ENCODE measurements at places on chromosomes 5 and 9.

GRCh38 chr9:129259375-129259774, 81.3 kb upstream of the IER5L start:
- no peak for DNase-seq

GRCh38 chr9:17837965-17838364, 259.1 kb downstream of the SH3GL2 start:
- no peak for DNase-seq

DNA sequence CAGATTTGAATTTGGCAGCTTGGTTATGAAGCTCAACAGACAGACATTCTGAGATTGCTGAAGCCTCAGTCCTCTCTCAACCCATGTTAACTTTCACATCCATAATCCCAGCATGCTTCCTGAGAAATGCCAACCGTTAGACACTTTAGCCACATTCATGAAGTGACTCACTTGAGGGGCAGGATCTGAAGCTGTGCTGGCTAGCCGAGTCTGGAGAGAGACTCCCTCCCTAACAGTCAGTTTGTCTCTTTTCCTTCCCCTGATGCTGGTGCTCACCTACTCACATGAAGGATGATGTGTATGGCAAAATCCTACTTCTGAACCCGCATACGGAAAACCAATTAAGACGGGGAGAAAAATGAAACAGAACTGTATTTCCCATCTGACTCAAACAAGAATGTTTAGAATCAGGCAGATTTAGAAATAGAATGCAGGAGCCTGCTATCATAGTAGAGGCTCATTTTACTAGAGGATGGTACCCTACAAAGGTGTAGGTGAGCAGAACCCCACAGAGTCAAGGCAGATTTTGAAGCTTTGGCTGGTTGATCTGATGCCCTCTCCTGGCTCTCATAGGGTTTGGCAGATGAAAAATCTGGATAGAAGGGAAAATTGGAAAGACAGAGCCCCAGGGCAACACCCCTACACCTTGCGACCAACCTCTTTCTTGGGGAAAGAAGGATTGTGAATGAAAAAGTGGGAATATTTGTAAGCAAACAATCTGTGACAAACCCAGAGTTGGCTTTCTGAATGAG, 150.9 kb upstream of the LHFPL2 start:
- DNase-seq: no peak

DNA sequence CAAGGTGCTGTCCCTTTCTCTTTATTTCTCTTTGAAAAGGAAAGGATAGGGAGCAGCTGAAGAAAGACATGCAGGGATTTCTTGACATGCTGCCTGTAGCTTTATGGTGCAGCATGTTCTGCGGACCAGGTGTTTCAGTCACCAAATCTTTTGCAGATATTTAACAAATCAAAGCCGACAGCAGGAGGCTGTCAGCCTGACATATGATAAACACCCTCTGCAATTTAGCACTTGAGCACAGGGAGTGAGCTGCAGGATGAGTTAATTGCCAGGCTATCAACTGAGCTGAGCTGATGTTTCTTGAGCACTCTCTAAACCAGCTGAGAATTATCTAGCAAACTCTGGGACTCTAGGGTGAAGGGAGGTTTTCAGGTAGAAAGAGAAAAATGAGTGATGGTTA, 212.8 kb upstream of the ATP10B start:
- no peak for DNase-seq

GRCh38 chr5:103315455-103315854, 56.9 kb downstream of the MACIR start:
- DNase-seq: no peak

DNA sequence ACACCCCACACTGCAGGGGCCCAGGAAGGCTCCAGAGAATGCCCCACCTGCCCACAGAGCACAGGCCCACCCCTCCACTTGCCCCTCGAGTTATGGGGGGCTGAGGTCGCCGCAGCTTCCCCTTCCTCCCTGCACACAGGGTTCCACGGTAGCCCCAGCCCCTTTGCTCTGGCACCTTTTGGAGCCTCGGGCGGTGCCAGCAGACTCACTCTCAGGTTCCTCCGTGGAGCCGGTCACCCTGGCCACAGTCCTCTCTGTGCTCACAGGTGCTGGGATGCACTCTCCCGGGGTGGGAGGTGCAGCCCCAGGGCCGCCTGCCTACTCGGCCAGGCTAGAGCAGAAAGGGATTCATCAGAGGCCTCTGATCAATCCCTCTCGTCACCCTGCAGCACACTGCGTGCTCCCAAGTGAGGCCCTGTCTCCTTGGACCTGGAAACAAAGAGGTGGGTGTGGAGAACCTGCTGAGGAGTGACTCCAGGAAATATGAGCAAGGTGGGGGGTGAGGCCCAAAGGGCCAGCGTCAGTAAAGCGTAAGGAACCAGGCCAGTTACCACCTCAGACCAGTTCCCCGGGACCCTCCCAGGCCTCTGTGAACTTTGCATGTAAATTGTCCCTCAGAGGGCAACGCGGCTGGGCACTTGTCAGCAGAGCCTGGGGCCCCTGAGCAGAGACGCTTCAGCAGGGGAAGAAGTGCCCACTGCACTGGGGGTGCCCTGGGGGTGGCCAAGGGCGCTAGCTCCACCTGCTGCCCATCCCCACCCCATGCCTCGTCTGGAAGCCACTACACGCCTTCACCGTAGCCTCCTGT, 167.8 kb downstream of the OLFM1 start:
- no peak for DNase-seq

DNA sequence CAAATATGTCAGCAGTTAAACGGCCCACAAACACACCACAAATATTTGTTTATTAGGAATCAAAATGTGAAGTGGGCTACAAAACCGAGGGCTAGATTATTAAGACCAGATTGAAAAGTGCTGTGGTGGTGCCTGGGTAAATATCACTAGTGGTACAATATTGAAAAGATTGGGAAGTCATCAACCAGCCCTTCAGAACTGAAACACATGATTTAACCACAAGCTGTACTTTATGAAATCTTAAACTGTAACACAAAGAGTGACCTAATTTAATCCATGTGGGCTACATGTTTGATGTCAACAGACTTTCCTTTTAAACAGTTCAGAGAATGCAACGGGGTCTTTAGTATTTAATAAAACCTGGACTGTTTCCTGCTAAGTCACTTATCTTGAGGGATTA, 182.3 kb downstream of the SPATA31D1 start:
- DNase-seq: no peak

GRCh38 chr5:154162539-154163151, 27.9 kb upstream of the GALNT10 start:
- DNase-seq: no peak

DNA sequence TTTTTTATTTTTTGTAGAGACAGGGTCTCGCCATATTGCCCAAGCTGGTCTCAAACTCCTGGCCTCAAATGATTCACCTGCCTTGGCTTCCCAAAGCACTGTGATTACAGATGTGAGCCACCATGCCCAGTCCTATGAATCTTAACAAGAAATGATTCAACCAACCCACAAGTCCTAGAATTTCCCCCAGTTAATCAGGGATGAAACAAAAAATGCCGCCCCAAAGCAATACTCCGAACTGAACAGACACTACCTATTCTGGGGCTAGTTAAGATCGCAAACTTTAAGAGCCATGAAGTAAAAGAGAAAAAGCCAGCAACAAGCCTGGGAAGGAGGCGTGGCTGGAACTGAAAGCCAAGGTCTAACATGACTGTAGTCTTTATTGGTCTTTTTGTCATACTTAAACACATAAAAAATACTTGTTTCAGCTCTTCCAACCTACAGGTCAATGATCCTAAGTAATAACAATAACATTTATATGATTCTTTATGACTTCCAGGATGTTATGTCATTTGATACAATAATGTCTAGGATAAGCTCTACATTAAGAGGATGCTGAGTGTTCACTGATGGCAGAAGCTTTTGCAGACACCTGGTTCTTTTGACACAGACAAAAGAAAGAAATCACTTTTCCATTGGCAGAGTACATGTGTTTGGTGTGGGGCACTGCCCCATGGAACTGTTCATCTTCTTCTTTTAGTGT, 361.1 kb upstream of the TLE4 start:
- DNase-seq: no peak

GRCh38 chr5:2187687-2188086, 305.0 kb upstream of the IRX4 start:
- no peak for DNase-seq

DNA sequence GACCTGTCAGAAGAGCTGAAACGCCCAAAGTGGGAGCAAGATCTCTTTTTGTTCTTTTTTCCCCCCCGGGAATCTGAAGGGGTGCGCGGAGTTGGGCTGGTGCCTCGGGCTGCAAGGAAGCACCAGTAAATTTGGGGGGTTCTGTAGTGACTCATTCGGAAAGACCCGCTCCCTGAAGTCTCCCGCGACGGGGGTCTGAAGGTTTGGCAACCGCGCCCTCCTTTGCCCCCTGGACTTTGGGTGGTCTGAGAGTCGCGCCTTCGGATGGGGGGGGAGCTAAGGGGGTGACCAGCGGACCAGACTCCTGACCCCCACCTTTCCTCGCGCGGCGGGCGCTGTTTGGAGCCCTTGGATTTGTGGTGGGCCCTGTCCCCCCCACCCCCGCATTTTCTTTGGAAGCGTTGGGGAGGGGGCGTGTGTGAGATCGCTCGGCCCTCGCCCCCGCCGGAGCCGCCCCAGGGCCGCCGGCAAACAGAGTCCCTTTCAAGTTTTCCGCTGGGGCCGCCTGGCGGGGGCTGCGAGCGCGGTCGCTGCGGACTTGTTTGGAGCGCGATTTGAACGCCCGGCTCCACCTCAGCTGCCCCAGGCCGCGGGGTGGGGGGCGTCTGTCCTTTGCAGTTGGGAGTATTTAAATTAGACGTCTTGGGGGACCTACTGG, 2.0 kb downstream of the CXXC5 start:
- DNase-seq: no peak

- no peak for DNase-seq
Observed at GRCh38 chr5:80055491-80056170, 20.5 kb downstream of the THBS4 start.

DNA sequence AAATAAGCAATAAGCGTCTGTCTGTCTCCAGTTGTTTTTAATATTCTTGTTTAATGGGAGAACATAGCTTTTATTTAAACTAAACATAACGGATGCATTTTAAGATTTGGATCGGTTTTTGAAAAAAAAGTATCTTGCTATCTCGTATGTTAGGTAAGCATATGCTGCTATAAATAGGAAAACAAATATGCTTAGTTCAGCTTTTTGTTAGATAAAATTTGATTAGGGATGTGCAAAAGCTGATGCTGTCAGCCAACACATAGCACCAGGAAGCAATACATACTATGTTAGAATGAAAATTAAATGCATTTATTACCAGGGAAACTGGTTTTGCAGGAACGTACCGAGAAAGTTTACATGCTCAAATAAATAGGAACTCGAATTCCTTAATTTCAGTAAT, 843.1 kb upstream of the WWC1 start:
- no peak for DNase-seq

GRCh38 chr5:168976311-168976970, 324.5 kb downstream of the SLIT3 start:
- no peak for DNase-seq

- DNase-seq: no peak
Observed at GRCh38 chr5:7659420-7659819, 191.5 kb downstream of the CFAP90 start.

- DNase-seq: no peak
Observed at GRCh38 chr5:172795318-172795977, 24.5 kb upstream of the DUSP1 start.

DNA sequence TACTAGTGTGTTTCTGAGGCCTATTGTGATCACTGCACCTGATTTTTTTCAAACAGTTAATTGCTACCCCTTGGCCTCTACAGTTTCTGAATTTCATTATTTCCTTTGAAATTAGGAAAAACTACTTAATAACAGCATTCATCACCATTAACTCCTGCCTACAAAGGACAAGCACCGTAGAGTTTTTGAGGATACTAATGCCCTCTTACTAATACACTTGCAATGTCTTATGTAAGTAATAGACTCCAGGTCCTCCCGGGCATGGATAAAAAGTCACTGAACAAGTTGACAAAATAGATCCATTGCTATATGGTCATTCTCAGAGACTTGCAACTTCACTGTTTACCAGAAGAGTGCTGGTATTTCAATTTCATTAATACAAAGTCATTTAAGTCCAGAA, 1172.5 kb downstream of the CDH12 start:
- DNase-seq: no peak

- DNase-seq: no peak
Observed at GRCh38 chr5:68739752-68740151, 354.1 kb upstream of the SLC30A5 start.

- no peak for DNase-seq
Observed at GRCh38 chr9:130315446-130316226, 50.1 kb downstream of the HMCN2 start.
